Heart right ventricle (tissue), 16 donors: ENCODE measurements at places on chromosomes 3 and 15. TPM values are rescaled to one million over a fixed set of nuclear protein-coding genes. Genes with fewer than 3 reads are reported as not detected.

- DNase-seq, result no peak
Observed at GRCh38 chr3:121961283-121961682, 60.8 kb downstream of the ILDR1 start.

GRCh38 chr3:58358092-58358491, 25.4 kb downstream of the PXK start:
- no peak for DNase-seq

The RHCG gene
- total RNA-seq, result 1.4 TPM

The ATG3 gene
- total RNA-seq, result 44.3 TPM

The LRRK1 gene
- 4.6 TPM for total RNA-seq
